Thoracic aorta (tissue), 2 donors: ENCODE measurements at places on chromosomes 1 and 21. TPM values are rescaled to one million over a fixed set of nuclear protein-coding genes. Genes with fewer than 3 reads are reported as not detected.

DNA sequence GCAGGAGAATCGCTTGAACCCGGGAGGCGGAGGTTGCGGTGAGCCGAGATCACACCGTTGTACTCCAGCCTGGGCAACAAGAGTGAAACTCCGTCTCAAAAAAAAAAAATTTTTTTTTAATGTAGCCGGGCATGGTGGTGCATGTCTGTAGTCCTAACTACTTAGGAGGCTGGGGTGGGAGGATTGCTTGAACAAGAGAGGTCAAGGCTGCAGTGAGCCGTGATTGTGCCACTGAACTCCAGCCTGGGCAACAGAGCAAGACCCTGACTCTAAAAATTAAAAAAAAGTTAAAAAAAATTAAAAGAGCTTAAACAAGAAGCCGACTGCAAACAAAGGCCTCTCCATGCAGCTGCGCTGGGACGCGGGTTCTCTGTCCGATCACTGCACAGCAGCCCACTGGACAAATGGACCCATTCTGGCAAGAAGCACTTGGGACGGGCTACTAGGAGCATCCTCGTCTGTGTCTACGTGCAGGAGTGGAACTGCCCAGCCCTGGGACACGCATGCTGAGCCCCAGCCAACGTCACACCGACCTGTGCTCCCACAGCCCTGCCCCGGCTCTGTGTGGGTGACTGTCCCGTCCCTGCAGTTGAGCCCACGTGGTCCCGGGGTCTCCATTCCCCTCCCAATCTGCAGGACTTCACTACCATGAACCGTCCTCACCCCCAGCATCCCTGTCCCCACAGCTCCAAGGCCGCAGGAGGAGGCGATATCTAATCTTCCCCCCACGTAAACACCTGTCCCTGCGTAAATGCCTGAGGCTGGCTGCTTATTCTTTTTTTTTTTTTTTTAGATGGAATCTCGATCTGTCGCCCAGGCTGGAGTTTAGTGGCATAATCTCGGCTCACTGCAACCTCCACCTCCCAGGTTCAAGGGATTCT, 12.3 kb downstream of the SLC35E2B start:
- DNase-seq, result no peak

- no peak for DNase-seq
Observed at GRCh38 chr1:25245809-25246599, 1.2 kb downstream of the RSRP1 start.

GRCh38 chr21:16388911-16389560, 659.3 kb downstream of the USP25 start:
- no peak for DNase-seq

DNA sequence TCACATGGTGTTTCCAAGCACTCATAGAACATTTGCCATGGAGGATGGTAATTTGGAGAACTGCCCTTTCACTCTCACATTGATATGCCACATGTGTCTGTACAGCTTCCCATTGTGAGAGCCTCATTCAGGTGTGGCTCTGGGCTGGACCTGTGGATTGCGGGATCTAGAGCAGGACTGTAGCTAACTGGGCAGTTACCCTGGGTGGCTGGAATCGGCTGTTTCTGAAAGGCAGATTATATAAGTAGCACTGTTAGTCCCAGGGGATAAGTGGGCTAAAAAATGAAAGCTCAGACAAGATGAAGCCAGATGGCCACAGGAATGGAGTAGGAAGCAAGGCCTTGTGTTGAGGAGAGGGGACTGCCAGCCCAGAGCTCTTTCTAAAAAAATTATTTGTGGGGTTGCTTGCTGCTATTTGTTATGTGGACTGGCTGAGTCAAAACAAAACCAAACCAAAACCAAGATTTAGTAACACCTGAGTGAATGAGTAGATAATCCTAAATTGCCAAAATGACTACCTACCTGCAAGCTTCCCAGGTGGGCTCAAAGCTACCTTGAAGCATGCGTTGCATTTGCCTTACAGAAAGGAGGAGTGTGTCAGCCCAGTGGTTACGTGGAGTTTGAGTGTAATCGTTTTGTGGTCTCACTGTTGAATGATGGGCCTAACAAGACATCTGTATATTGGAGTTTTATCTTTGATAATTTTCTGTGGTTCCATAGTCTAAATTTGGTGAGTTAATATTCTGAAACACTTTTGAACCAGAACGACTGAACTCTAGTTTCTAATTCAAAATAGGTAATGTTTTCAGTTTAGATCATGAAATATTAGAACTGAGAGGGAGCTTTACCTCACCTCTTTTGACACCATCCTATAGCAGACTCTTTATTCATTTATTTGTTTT, 58.0 kb downstream of the SDCCAG8 start:
- no peak for DNase-seq

- no peak for DNase-seq
Observed at GRCh38 chr1:27609210-27609555, 5.2 kb upstream of the AHDC1 start.

- no peak for DNase-seq
Observed at GRCh38 chr1:230293390-230293700, 132.8 kb downstream of the PGBD5 start.

GRCh38 chr1:87140831-87141540, 187.7 kb upstream of the LMO4 start:
- no peak for DNase-seq

KLHDC9 gene
- total RNA-seq, result 8.6 TPM

GRCh38 chr1:164577291-164577690, 18.3 kb downstream of the PBX1 start:
- no peak for DNase-seq

ADORA1 gene
- total RNA-seq, result not detected

- no peak for DNase-seq
Observed at GRCh38 chr1:83990734-83991133, 8.2 kb downstream of the TTLL7 start.

DNA sequence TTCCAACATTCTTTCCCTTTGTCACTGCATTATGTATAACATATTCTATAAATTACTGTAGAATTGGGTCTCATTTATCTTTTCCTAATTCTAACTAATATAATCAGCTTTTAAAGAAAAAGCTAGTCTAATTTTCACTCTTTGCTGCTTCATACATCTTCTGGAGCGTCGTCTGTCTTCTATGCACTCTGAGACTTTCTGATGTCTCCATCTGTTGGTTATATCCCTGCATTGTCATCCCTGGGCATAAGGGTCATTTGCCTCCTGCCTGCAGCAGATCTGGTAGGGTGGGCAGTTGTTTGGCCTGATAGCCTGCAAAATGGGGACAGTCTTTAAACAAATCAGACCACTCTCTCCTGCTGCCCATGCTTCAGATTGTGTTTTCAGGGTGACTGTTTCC, 40.8 kb upstream of the DYNLT5 start:
- no peak for DNase-seq

DNA sequence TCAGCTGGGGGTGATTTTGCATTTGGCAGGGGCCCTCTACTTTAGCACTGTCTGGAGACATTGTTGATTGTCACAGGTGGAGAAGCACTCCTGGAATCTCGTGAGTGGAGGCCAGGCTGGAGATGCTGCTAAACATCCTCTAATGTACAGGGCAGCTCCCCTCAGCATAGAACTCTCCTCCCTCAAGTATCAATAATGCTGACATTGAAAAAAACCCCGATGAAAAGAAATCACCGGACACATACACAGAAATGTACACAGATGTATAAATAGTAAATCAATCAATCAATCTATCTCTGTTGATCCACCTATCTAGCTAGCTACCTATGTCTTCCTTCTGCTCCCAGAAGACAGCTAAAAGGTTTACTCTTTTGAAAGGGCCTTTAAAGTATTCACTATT, 89.4 kb upstream of the KCNJ15 start:
- no peak for DNase-seq

DNA sequence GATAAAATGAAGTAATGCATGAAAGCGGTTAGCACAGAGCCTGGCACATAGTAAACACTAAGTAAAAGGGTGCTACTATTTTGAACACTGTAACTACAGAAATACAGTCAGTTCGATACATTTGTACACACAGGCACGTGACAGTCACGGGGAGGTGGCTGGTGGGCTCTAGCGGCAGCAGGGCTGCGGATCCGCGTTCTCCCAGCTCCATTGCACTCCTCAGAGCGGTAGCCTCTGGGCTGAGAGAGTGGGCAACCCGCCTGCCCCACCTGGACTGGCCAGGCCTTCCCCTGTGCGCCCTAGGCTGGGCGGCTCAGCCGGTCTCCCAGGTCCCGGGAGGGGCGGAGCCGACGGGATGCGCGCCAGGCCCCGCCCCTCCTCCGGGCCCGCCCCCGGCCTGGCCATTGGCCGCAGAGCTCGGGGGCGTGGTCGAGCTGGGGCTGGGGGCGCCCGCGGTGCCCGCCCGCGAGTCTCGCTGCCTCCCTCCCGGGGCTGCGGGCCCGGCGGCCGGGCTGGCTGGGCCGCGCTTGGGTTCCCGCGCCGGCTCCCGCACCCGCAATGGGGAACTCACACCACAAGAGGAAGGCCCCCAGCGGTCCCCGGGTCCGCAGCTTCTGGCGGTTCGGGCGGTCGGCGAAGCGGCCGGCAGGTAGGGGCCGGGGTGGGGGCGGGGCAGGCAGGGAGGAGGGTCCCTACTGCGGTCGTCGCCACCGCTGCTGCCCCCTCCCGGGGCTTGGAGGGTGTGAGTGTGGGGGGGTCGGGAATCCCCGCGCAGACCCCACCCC, 51.2 kb upstream of the SYNC start:
- DNase-seq, result no peak

GRCh38 chr1:199010492-199010891, 371.7 kb downstream of the PTPRC start:
- no peak for DNase-seq

GRCh38 chr1:170881268-170882265, 53.8 kb upstream of the MROH9 start:
- DNase-seq, result no peak

GRCh38 chr1:181675091-181675917, 192.0 kb downstream of the CACNA1E start:
- no peak for DNase-seq

DNA sequence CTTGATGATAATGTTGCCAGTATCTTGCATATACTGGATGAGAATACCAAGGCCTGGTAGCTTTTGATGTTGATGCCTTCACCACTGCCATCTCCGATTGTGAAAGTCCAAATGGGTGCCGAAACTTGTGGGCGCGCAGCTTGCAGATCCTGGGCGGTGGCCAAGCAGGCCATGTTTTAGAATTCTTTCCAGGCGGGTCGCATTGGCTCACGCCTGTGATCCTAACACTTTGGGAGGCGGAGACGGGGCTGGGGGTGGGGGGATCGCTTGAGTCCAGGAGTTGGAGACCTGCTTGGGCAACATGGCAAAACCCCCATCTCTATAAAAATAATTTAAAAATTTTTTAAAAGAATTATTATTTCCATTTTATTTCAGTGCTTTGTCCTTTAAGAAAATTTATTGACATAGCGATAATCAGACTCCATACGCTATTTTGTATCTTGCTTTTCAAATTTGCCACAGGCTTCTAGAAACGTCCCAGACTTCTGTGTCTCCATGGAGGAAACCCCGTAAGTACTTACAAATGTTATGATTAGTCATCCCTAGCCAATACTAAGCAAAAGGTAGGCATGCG, 592 bp upstream of the ZNF326 start:
- DNase-seq, result no peak
